ENCODE measurements at places on chromosomes 6 and 20. TPM values are rescaled to one million over a fixed set of nuclear protein-coding genes. Genes with fewer than 3 reads are reported as not detected.

- no peak overlapping the region for H3K4me3 ChIP-seq
- no peaks in the 10 kb centered on the region for H3K36me3 ChIP-seq
- H3K27ac ChIP-seq, result peak overlapping the region; percentile 64
Measured at GRCh38 chr6:45483501-45483900, 105.8 kb upstream of the SUPT3H start.

Gene SLC25A27
- 13.3 TPM for total RNA-seq

DNA sequence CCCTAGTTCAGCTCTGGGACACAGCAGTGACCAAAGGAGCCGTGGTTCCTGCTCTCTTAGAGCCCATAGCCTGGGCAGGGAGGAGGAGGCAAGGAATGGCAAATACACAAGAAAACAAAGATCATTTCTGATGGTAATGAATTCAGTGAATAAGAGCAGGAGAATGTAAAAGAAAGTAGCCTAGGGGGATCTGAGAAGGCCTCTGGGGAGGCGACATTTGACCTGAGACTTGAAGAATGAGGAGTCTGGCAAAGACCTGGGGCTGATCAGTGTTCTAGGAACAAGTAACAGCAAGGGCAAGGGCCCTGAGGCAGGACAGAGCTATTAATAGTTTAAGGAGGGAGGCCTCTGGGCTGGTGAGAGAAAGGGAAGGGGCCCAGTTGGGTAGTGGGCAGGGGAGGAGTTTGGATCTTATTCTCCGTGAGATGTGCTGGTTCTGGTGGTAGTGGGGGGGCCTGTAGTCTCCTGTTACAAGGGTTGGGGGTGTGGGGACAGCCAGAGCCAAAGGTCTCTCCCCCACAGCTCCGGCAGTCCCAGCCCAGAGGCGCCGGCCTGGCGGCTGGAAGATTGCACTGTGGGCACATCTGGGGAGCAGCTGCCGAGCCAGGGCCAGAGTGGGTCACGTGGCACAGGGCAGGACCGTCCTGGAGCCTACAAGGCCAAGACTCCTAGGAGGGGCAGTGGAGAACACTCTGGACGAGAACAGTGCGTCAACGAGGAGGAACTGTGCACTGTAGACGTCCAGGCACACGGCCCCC is 9.3 kb upstream of the ID1 start:
- H3K4me3 ChIP-seq, result no peak overlapping the region
- H3K36me3 ChIP-seq, result no peaks in the 10 kb centered on the region
- H3K27me3 ChIP-seq, result no peaks in the 10 kb centered on the region
- H3K27ac ChIP-seq, result peak overlapping the region; percentile 69
- peak; percentile 83 for DNase-seq

Gene CAP2
- total RNA-seq, result 380 TPM

- H3K4me3 ChIP-seq, result no peak overlapping the region
- H3K27me3 ChIP-seq, result no peaks in the 10 kb centered on the region
- H3K4me1 ChIP-seq, result no peaks in the 10 kb centered on the region
- H3K27ac ChIP-seq, result no peak overlapping the region
- DNase-seq, result no peak
- no peaks in the 10 kb centered on the region for H3K36me3 ChIP-seq
Measured at GRCh38 chr6:147407571-147407970, 100.9 kb upstream of the SAMD5 start.

Gene BPI
- 0.41 TPM for total RNA-seq

Gene MACROD2
- total RNA-seq, result 4.8 TPM

- DNase-seq, result no peak
- H3K4me1 ChIP-seq, result peaks cover 10% of the 10 kb centered on the region
Measured at GRCh38 chr20:3767110-3767426, 485 bp downstream of the ADISSP start.

GRCh38 chr6:36821581-36822335 is 17.5 kb downstream of the CPNE5 start:
- peaks cover 3% of the 10 kb centered on the region for H3K4me1 ChIP-seq
- DNase-seq, result no peak
- H3K4me3 ChIP-seq, result no peak overlapping the region
- peak overlapping the region; percentile 65 for H3K27ac ChIP-seq
- H3K36me3 ChIP-seq, result no peaks in the 10 kb centered on the region

Gene GNMT
- not detected for total RNA-seq

Gene MAP7
- total RNA-seq, result 0.94 TPM

Gene TUBB2B
- total RNA-seq, result 4.4 TPM

GRCh38 chr6:138728662-138729061 is 44.9 kb upstream of the CCDC28A start:
- H3K27me3 ChIP-seq, result no peaks in the 10 kb centered on the region
- H3K36me3 ChIP-seq, result no peaks in the 10 kb centered on the region
- no peak for DNase-seq

Gene PLA2G7
- total RNA-seq, result 0.38 TPM

DNA sequence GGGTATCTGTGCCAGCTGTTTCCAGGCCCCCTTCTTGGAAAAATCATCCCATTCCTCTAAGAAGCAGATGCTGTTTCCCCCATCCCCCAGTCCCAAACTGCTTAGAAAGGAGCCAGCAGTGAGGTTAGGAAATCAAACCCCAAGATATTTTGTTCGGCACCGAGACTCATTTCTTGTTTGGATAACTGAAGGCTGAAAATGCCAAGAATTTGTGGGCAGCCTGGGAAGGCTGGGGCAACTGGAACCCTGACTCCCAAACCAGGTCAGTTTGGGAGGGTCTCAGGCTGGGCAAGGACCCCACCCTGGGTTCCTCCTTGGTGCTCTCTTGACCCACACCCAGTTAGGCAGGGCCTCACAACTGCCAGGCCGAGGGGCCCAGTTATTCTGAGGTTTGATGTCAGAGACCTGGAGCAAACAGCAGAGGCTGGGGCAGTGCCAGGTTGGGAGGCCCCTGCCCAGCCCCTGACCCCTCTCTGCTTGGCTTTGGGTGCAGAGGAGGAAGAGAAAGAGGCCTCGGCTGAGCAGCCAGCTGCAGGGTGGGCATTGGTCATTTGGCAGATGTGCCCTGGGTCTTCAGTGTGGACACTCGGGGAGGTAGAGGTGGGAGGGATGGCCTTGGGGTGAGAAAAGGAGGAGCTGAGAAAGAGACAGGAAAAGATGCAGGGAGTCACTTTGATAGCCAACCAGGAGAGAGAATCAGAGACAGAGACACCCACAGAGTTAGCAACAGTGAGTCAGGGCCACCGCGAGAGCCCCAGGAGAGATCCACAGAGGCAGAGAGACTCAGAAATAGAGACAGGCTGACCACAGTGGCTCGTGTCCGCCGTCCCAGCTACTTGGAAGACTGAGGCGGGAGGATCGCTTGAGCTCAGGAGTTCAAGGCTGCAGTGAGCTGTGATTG is 5.0 kb downstream of the ANGPT4 start:
- peak overlapping the region; percentile 16 for H3K27ac ChIP-seq
- no peaks in the 10 kb centered on the region for H3K27me3 ChIP-seq
- peak; percentile 39 for DNase-seq
- H3K4me1 ChIP-seq, result peaks cover 3% of the 10 kb centered on the region

DNA sequence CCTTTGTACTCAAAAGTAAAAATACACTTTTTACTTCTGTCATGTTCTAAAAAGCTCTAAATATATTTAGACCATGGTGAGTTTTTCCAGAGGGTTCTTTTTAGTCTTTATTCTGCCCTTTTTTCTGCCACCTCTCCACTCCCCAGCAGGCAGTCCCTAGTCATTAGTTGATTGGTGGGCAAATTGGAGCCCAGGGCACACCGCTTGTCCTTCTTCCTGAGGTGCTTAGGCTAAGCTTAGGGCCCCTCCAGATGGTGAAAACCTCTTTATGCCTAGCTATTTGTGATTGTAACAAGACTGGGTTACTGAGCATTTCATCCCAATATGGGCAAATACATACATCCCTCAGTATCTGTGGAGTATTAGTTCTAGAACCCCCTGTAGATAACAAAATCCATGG is 6.2 kb downstream of the TREML1 start:
- H3K4me3 ChIP-seq, result no peak overlapping the region
- H3K27ac ChIP-seq, result no peak overlapping the region
- peaks cover 5% of the 10 kb centered on the region for H3K36me3 ChIP-seq

GRCh38 chr6:52570291-52570700 is 6.6 kb downstream of the TRAM2 start:
- DNase-seq, result no peak
- H3K36me3 ChIP-seq, result no peaks in the 10 kb centered on the region
- H3K27ac ChIP-seq, result no peak overlapping the region
- no peak overlapping the region for H3K4me3 ChIP-seq

DNA sequence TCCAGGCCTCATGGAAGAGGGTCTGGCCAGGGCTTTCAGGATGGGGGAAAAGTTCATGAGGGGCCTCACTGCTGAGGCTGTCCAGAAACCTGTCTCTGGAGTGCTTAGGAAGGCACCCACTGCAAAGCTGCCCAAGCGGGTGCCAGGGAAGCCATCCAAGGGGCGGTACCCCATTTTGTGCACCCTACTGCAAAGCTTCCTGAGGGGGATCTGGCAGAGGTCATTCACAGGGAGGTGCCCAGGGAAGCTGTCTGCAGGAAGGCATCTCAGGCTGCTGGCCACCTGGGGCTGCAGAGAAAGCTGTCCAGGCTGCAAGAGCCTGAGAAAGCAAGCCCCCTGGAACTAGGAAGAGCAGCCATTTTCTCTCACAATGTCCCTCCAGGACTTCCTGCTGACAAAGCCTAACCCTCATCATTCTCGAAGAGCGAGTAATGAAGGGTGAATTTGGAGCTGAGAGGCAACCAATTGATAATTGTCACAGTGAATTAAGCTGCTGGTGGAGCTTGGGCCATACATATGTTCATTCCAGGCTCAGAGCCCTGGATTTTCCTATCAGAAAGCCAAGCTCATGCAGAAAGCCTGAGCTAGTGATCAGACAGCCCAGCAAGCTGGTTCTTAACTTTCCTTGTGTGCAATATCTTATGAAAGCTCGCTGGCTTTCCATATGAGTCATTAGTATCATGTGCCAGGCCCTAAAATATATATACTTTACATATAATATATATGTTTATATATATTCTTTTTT is 62.2 kb upstream of the SLC22A16 start:
- H3K27me3 ChIP-seq, result no peaks in the 10 kb centered on the region
- no peaks in the 10 kb centered on the region for H3K36me3 ChIP-seq
- H3K27ac ChIP-seq, result no peak overlapping the region
- H3K4me3 ChIP-seq, result no peak overlapping the region

DNA sequence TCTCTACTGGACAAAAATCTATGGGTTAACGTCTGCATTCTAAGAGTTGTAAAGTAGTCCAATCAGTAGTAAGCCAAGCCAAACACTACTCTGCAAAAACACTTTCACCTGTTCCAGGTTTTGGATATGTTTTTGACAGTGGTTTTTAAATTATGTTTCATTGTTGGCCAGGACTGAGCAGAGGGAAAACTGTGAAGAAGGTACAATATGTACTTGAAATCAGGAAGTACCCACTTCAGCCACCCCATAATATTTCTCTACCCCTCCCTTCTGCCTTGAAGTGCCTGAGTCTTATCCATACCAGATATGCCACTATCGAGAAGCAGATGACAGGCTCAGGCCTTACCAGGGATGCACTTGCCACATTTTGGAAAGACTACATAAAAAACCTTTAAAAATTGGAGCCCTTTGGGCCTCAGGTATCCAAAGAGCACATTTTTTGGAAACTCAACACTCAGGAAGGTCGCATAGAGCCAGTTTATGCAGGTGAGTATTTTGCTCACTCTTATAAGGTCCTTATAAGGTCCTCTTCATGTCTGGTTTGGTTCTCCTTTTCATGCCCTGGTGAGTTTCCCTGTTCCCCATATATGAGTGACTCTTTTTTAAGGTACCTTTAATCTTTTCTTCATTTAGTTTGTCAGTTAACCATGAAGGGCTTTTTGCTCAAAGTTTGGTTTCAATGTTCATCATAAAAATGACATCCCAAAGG is 859.3 kb upstream of the FLRT3 start:
- no peaks in the 10 kb centered on the region for H3K4me1 ChIP-seq
- no peak overlapping the region for H3K27ac ChIP-seq
- no peak overlapping the region for H3K4me3 ChIP-seq
- DNase-seq, result no peak

Gene ADA
- total RNA-seq, result 3.9 TPM

Gene HLA-G
- not detected for total RNA-seq

DNA sequence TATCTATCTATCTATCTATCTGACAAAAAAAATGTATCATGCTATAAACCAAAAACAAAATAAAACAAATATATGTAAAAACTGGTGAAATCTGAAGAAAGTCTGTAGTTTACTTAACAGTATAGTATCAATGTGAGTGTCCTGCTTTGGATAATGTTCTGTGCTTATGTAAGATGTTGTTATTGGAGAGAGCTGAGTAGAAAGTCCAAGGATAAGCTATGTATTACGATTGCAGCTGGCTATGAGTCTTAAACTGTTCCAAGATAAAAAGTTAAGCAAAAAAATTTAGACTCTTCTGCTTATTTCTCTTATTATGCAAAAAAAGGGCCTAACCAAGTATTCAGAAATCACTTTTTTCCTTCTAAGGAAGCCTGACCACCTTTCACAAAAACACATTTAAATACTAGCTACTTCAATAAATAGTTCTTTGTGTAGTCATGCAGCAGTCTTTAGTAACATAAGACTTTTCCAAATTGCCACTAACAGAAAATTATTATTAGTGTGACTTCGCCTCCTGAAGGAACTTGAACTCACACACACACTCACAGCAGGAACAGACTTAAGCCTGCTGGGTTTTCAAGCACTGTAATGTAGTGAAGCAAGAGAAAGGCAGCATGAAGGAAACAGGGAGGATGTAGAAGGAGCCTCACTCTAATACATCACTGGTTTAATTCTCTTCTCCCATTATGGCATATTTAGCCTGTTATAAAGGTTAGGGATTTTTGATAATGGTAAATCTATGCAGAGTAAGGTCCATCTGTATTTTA is 265.8 kb upstream of the GJE1 start:
- no peak overlapping the region for H3K4me3 ChIP-seq
- H3K36me3 ChIP-seq, result no peaks in the 10 kb centered on the region
- H3K27me3 ChIP-seq, result no peaks in the 10 kb centered on the region
- DNase-seq, result no peak

DNA sequence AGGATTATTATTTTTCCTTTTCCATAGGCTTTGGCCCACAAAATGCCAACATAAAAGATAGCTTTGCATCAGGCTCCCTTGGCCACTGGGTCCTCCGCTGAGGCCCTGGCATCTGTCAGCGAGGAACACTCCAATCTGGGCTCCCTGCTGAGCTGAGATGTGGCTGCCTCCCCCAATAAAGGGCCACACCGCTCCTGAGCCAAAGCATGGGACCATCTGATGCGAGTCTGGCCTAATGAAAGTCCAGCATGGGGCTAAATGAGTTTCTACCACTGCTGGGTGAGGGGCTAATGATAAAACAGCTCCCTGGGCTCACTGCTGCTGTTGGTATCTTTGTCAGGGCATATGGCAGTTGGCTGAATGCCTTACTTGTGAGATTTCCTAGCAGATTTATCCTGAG is 817.5 kb upstream of the SLC35B3 start:
- H3K27me3 ChIP-seq, result no peaks in the 10 kb centered on the region
- H3K36me3 ChIP-seq, result no peaks in the 10 kb centered on the region
- no peak overlapping the region for H3K4me3 ChIP-seq
- DNase-seq, result no peak

Gene TINAG
- not detected for total RNA-seq

Gene SIGLEC1
- 4.0 TPM for total RNA-seq

Gene KIFC1
- 0.27 TPM for total RNA-seq

- no peaks in the 10 kb centered on the region for H3K36me3 ChIP-seq
- peaks cover 9% of the 10 kb centered on the region for H3K4me1 ChIP-seq
- no peak overlapping the region for H3K4me3 ChIP-seq
- H3K27ac ChIP-seq, result peak overlapping the region; percentile 18
Measured at GRCh38 chr6:35295521-35296315, 1.9 kb upstream of the DEF6 start.

- no peak for DNase-seq
- H3K4me1 ChIP-seq, result no peaks in the 10 kb centered on the region
- H3K27ac ChIP-seq, result no peak overlapping the region
- H3K4me3 ChIP-seq, result no peak overlapping the region
- H3K36me3 ChIP-seq, result no peaks in the 10 kb centered on the region
- no peaks in the 10 kb centered on the region for H3K27me3 ChIP-seq
Measured at GRCh38 chr6:129546702-129547101, 163.3 kb downstream of the ARHGAP18 start.

Data from psoas muscle (tissue), 8 donors.